Esophagus squamous epithelium (tissue), 5 donors: ENCODE measurements at places on chromosomes 2 and 18.

DNA sequence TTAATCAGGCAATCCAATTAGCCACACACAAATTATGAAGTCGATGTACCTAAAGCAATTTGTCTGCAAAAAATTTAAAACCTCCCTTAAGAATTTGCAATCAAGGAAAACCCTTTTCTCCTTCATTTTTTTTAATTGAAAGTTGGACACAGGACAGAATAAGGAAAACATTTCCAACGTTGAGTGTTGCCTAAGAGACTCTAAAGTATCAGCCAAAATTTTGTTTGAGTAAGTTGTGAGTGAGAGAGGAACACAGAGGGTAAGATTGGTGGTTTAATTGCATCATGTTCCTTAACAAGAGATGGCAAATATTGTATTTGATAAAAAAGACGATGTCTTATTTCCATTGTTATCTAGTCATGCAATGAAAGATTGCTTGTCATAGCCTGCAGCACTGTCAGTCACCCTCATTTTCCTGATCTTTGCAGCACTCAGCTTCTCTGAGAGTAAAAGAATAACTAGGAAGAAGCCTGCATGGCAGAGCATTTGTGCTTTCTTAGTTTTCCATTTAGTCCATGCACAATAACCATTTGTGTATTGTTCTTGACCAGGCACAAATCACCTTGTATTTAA lies 115.5 kb downstream of the ICOS start:
- DNase-seq, result no peak

DNA sequence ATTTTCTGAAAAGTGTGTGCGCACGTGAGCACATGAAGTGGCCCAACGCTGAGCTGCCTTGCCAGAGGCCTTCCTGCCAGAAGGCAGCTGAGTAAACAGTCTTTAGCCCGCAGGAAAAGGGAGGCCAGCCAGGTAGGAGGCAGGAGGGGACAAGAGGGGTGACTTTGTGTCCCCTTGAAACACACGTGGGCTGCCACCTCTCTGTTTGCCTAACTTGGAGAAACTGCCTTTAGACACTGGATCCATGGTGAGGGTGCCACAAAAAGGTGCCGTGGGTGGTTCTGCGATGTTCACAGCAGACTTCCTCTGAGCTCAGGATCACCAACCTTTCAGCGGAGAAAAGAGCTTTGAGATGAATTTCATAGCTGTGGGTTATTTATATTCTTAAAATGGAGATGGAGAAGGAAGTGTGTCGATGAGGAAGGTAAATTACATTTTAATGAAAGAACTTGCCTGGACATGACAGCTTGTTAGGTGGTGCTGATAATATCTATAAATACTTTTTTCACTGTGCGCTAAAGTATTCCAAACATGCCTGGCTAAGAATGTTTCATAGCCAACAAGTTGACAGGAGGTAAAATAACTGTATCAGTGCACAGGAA lies 36.6 kb upstream of the ASB1 start:
- no peak for DNase-seq

DNA sequence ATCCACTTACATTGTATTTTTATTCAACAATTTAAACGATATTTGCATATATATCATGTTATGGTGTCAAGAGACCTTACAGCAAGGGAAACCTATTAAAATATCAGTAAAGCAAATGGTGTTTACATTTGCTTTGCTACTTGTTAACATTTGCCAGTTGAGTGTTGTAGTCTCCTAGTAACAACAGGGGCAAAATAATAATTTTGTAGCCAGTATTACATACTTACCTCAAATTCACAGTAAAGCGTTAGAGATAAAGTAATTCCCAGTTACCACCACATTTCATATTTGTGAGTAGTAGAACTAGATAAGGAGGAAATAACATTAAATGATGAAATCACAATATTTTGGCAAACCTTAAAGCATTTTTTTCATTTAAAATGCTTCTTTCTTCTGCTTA lies 71.3 kb downstream of the FASTKD2 start:
- no peak for DNase-seq

- no peak for DNase-seq
These were observed 5.4 kb upstream of the CPS1 start for GRCh38 chr2:210551001-210551400.

- no peak for DNase-seq
These were observed 20.8 kb downstream of the SEH1L start for GRCh38 chr18:12968619-12969018.

GRCh38 chr2:96389736-96390135 lies 54.2 kb downstream of the NCAPH start:
- DNase-seq, result no peak

GRCh38 chr2:65316072-65316471 lies 88.4 kb downstream of the ACTR2 start:
- DNase-seq, result no peak
